ENCODE measurements at places on chromosomes 6 and 20.

DNA sequence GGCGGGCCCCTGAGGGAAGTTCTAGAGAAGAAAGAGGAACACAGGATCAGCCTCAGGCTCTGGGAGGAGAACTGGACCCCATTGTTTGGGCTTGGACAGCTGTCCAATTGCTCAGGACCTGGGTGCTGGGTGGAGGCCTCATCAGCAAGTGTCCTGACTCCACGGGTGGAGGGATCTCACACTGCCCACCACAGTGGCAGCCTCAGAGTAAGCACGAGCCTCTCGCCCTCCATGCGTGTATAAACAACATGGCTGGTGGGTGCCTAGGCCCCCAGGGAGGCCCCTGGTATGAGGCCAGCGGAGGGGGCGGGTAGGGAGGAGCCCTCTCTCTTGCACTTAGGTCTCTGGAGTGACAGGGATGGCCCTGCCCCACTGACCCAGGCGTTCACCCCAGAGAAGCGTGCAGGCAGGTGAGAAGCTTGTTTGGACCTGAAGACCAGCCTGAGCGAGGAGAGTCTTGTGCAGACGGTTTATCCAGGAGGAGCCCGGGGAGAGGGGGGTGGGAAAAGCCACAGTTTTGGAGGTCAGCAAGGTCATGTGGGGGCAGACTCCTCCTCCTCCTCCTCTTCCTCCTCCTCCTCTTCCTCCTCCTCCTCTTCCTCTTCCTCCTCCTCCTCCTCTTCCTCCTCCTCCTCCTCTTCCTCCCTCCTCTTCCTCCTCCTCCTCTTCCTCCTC is 41.9 kb upstream of the BHLHE23 start:
- DNase-seq, result no peak

DNA sequence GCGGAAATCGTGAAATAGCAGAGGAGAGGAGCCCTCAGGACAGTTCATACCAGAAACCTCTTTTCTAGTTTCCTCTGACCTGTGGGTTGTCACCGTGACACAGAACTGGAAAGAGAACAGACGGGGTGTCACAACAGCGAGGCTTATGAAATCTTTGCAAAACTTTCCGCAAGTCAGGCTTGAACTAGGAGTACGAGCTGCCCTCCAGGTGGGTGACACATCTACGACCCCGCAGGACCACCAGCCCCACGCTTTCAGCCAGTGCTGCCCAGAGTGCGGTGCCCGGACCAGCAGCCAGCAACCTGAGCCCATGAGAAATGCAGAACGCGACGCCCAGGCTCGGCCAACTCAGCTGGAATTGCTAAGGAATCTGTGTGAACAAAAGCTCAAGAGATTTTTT is 30.8 kb downstream of the WRNIP1 start:
- no peak for DNase-seq

- DNase-seq, result no peak
Measured at GRCh38 chr6:9834233-9834632, 580.6 kb downstream of the TFAP2A start.

GRCh38 chr6:142757852-142758628 is 186.9 kb downstream of the HIVEP2 start:
- no peak for DNase-seq

GRCh38 chr6:112153926-112154607 is 66.7 kb downstream of the FAM229B start:
- no peak for DNase-seq

- DNase-seq, result no peak
Measured at GRCh38 chr6:15569035-15569995, 93.5 kb downstream of the DTNBP1 start.

GRCh38 chr6:47653706-47654105 is 44.7 kb upstream of the ADGRF4 start:
- no peak for DNase-seq

GRCh38 chr6:159555082-159555875 is 137.8 kb downstream of the SOD2 start:
- DNase-seq, result no peak

GRCh38 chr20:50278684-50279531 is 88.3 kb downstream of the CEBPB start:
- no peak for DNase-seq

- DNase-seq, result peak; percentile 74
Measured at GRCh38 chr6:28542440-28543296, 17.0 kb downstream of the GPX5 start.

DNA sequence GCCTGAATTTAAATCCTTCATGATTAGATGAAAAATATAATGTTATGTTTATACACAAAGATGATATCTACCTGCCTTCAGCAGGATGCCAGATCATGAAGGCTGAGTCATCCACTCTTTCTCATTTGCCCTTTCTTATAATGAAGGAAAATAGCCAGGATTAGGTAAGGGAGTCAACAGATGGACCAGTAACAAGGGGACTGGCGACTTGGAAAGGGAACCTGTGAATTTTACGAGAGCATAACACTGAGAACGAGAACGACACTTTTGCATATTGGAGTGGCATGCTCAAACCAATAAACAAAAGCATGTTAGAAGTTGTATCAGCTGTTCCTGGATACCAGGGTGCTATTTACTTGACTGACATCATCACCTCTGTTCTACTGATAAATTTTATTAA is 154.0 kb downstream of the LAMP5 start:
- DNase-seq, result no peak

GRCh38 chr6:40973304-40973703 is 65.7 kb downstream of the UNC5CL start:
- no peak for DNase-seq

DNA sequence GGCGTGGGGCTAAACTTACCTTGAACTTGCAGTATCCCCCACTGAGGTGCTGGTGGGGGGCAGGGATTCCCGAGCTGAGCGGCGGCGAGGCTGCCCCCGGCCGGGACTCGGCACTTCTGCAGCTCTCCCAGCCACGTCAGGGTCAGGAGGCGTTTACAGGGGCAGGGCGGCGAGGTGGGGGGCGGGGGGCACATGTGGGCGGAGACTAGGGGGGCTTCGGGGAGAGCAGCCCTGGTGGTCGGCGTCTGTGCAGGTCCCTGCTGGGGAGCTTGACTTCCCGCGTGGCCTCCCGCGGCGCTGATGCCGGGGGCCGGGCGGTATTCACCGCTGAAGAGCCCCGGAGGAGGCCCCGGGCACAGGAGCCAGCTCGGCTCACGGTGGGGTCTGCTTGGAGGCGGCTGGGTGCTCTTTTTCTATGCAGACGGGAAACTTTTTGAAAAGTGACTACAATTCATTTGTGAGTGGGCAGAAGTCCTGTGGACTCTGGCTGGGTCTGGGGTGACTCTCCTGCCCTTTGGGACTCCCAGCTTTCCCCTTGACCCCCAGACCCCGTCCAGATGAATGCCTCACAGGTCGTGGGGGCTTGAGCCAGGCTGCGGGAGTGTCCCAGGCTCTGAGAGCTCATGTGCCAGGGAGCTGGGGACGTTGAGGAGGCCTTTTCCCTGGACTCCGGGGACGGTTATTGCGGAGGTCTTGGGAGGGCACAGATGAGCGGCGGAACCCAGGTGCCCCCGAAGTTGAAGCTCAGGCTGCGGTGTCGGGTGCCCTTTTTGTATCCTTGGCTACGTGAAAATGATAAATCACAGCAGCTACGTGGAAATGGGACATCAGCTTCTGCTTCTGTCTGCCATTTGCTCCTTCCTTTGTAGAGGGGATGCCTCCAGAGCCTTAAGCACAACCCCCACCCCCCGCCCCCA is 75.9 kb upstream of the GATA5 start:
- DNase-seq, result no peak

- no peak for DNase-seq
Measured at GRCh38 chr6:165844232-165844631, 181.2 kb upstream of the PDE10A start.

DNA sequence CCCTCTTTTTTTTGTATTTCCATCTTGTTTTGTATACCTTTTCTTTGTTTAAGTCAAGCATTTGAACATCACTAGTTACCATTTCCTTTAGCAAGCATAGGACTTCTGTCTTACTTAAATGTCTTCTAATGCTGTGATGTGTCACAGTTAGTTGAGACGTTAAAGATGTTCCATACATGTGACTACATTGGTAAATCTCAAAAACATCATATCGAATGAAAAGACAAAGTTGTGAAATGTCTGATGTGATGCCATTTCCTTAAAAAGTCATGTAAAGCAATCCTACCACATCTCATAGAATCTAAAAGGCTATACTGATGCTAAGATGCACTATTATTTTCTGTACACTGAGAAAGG is 26.8 kb downstream of the SLC16A10 start:
- no peak for DNase-seq

DNA sequence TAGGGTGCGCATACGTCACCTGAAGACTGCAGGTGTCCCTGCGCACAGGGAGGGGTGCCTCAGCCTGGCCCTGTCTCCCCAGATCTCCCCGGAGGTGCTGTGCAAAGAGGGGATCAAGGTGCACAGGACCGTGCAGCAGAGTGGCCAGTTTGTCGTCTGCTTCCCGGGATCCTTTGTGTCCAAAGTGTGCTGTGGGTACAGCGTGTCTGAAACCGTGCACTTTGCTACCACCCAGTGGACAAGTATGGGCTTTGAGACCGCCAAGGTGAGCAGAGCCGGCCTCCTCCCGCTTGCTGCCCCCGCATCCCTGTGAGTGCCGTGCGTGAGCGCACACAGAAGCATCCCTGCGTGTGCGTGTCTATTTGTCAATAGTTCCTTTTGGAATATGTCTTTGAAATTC is 150.7 kb downstream of the DTNBP1 start:
- no peak for DNase-seq

DNA sequence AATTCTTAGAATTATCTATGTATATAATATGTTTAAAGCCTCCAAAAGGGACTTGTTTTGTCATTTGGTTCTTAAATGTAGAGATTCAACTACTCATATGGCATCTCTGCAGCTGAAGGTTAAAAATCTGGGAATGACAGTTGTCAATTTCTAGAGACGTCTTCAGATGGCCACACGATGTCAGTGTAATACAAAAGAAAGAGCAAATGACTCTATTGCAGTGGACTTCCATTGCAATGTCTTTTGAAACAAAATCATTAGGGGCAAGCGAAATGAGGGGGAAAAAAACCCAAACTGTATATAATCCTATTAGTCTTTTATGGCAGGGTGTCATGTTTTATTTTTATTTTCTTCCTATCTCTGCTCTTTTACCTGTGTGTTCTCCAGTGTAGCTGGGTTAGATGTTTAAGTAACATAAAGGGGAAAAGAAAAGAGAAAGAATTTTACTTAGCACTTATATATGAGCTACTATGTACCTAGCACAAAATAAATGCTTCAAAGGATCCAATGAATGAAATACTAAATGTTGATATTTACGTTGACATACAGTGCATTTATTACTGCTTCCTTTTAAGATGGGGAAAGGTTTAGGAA is 26.2 kb downstream of the CCN2 start:
- DNase-seq, result no peak

DNA sequence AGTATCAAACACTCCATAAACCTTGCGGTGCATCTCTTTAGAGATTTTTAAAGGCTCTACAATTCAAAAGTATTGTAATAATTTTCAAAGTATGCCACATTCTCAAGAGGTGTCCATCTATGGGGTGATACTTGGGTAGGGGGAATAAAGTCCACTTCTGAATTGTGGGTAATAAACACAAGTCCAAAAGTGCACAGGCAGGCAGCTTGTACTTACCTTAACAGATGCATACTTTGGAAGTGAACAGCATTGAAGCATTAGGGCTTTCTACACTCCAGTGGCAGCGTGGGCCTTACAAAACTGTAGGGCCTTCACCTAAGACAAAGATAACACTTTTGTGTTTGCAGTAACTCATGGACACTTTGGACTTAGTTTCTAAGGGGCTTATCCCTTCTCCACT is 58.6 kb downstream of the AIG1 start:
- no peak for DNase-seq

GRCh38 chr20:10603971-10604864 is 69.6 kb downstream of the JAG1 start:
- DNase-seq, result no peak

DNA sequence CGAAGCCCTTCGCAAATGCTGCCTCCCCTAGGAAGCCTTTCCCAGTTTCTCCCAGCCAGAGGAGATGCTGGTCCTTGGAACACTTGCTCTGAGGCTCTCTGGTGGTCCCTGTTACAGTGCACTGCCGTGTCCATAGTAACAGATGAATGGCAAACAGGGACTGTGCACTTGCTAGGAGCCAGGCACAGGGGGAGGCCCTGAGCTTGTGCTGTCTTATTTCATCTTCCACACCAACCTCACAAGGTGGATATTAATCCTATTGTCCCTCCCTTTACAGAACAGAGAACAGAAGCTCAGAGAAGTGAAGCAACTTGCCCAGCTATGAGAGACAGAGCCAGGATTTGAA is 19.0 kb downstream of the SRC start:
- no peak for DNase-seq

DNA sequence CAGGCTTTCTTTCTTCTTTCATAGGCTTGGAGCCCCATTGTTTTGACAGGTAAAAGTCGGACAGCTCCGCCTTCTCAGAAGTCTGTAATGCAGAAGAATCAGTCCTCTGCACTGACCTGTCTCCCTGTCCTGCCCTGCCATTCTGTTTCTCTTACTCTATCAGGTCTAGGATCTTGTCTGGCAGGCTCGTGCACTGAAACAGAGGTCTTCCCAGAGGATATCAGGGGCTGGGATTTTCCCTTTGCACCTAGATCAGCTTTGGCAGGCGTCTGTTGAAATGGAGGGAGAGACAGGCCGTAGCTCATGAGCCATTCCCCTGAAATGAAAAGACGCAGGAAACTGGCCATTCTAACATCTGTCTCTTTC is 25.0 kb downstream of the KIF3B start:
- DNase-seq, result no peak

DNA sequence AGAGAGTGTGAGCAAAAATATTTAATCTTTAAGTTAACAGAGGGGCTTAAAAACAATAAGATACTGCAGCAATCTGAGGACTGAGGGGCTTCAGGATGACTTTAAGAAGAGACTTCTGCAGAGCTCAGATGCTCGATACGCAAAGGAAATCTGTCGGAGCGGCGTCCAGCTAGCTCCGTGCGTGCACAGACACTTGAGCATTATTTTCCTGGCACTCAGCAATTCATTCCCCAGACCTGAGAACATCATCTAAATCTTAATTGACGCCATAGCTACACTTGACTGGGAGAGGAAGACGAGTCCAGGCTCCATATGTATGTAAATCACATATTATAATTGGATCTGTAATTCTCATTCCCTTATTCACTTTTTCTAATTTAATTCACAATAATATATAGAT is 228.2 kb downstream of the SOD2 start:
- no peak for DNase-seq

- DNase-seq, result peak; percentile 77
Measured at GRCh38 chr6:43454290-43454695, 1.1 kb downstream of the DLK2 start.

GRCh38 chr6:5814116-5814515 is 192.6 kb downstream of the NRN1 start:
- no peak for DNase-seq

GRCh38 chr6:166656230-166657151 is 29.4 kb upstream of the RPS6KA2 start:
- no peak for DNase-seq

DNA sequence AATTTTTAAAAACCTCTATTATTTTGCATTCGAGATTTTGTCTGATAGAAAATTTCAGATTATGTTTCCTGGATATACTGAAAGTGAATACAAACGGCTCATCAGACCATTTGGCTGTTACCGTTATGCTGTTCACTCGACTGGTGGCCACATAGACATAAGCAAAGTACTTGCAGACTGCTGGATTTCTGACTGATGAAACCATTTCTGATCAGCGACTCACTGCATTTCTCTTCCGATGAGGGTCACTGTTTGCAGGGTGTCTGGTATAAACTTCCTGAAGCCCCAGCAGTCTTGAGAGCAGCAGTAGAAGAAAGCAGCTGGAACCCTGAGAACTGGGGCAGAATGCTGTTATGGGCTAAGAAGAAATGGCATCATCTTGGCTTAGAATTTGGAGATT is 17.7 kb downstream of the SNX9 start:
- no peak for DNase-seq
